ENCODE measurements at places on chromosomes 2 and 18.

GRCh38 chr18:8301427-8302172 is 307.6 kb upstream of the RAB12 start:
- DNase-seq = no peak

DNA sequence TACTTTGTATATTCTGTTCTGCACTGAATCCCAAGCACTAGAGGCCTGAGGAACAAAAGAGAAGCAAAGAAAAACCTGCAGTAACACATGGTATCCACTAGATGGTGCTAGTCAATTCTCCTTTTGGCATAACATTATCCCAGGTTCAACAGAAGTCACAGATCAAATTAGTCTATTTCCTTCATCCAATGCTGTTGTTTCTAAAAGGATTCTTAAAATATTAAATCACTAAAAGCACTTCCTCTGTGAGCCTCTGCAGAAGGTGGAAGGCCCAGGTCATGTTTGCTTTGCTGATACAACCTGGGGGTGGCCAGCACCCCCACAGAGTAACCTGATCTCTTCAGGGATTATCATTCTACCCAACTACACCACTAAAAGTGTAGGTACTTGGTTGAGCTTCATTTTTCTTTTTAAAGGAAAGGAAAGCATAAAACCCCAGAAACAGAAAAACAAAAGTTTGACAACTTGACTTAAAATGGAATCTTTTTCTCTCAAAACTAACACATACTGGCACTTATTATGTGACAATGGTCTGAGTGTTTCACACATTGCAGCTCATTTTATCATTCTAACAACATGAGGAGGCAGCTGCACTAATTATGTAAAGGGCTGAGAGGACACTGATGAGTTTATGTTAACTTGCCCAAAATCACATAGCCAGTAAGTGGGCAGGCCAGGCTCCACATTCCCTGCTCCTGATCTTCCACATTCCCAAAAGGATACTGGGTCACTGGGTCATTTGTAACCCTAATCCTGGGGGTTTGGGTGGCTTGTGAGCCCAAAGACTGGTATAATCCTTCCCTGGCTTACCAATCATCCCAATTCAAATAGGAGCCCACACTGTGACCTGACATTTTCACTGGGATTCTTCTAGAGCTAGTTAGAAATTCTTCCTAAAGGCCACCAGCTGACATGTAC is 66.8 kb upstream of the DNER start:
- no peak for DNase-seq

- DNase-seq = no peak
These were observed 148.0 kb downstream of the ASB1 start for GRCh38 chr2:238574490-238575271.

DNA sequence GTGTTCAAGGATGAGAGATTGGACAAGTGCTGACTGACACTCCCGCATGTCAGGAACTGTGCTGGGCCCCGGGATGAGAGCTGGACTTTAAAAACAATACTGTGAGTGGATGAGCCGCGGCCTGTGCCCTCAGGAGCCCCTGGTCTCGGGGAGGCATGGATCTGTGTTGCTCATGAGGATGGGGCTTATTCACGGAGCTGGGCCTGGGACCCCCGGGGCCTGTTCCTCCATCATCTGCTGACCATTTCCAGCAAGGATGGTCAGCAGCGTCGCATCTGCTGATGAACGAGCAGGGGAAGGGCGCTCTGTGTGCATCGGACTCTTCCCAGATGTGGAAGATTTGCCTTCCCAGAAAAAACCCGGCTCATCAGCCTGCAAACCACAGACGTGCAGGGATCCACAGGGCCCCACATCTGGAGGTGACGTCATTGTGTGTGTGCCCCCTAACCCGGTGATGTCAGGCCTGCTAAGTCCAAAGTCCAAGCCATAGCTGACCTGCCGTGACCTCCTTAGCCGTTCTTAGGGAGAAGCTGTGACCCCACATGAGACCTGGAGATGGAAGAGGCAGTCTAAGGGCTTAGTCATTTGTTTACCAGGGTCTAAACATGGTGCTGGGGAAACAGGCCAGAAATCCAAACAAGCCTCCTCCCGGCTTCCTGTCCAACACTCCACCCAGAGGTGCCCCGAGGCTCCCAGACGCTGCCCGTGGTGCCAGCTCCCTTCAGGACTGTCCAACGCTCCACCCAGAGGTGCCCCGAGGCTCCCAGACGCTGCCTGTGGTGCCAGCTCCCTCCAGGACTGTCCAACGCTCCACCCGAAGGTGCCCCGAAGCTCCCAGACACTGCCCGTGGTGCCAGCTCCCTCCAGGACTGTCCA is 143.9 kb downstream of the PXDN start:
- no peak for DNase-seq

- DNase-seq = no peak
These were observed 71.1 kb upstream of the TFCP2L1 start for GRCh38 chr2:121356058-121356640.

DNA sequence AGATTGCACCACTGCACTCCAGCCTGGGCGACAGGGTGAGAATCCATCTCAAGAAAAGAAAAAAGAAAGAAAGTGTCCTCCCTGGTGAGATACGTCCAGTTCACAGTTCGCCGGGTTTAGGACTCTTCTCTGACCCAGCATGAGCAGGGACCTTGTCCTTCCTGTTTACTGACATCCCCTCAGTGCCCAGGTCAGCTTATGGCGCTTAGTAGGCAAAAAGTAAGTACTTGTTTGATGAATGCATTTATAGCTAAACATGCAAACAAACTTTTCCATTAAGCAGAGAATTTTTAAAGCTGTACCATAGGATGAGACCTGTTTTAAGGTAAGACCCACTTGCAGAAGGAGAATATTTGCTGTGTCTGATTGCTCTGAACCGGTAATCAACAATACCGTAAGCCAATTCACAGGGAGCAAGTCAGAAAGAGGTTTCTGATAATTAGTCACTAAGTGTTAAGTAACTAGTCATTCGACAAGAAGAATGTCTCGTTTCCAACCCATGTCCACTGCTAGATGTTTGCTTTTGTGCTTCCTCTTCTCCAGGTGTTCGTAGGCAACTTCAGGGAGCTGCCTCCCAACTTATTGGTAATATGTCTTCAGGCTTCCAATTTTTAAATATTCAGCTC is 40.0 kb downstream of the MOGAT1 start:
- no peak for DNase-seq

- no peak for DNase-seq
These were observed 159.3 kb downstream of the SS18 start for GRCh38 chr18:25931126-25931525.

DNA sequence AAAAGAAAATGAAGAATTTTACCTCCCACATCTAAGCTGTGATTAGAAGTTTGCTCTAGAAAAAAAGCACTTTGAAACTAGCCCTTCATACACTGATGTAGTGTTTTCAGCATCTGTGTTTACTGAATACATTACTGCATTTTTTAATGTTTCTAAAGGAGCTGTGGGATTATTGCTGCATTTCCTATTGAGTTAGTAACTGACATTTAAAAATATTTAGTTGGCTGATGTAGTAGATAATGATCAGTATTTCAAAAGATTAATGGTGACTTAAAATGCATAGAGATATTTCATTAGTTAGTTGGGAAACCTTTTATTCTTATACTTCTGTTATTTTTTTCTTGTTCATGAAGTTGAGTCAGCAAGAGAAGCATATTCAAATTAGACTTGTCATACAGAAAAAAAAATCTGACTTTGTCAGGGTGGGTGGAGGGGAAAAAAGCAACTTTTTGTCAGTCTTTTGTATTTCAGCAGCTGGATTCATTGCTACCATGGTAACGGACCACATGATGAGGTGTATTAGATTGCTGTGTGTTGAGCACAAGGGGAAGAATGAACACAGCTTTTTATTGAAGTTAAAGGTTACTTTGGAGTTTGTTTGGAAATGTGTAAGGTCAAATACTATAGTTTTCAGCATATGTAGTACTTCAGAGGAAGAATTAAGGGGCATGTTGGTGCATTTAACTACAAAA is at the start of gene DTNA:
Gene DTNA (plus strand): TSS at position 549 of the 692 bp plus-strand sequence. CDS start 45,679 bp downstream, outside the sequence.
- DNase-seq = no peak

DNA sequence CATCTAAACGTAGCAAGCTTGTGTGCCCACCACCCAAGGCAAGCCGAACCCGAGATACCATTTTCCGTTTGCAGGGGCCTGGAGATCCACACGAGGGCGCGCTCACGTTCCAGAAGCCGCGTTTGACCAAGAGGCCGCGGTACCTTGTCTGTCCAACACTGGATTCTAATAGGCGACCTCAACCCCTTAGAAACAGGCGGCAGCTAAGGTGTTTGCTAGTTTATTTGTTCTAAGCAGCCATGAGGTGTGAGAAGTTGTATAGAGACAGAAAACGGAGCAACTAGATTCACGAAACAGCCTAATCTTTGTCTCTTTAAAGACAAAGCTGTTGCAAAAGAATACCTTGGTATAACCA is 4.2 kb downstream of the HOXD11 start:
- DNase-seq = no peak

- DNase-seq = no peak
These were observed 683 bp downstream of the MBOAT2 start for GRCh38 chr2:9002637-9003365.

GRCh38 chr2:127581516-127582490 is 46.3 kb downstream of the MYO7B start:
- DNase-seq = no peak

- DNase-seq = no peak
These were observed 307.0 kb downstream of the ALK start for GRCh38 chr2:29614295-29614830.

GRCh38 chr2:41966431-41966893 is 81.4 kb upstream of the PKDCC start:
- no peak for DNase-seq

DNA sequence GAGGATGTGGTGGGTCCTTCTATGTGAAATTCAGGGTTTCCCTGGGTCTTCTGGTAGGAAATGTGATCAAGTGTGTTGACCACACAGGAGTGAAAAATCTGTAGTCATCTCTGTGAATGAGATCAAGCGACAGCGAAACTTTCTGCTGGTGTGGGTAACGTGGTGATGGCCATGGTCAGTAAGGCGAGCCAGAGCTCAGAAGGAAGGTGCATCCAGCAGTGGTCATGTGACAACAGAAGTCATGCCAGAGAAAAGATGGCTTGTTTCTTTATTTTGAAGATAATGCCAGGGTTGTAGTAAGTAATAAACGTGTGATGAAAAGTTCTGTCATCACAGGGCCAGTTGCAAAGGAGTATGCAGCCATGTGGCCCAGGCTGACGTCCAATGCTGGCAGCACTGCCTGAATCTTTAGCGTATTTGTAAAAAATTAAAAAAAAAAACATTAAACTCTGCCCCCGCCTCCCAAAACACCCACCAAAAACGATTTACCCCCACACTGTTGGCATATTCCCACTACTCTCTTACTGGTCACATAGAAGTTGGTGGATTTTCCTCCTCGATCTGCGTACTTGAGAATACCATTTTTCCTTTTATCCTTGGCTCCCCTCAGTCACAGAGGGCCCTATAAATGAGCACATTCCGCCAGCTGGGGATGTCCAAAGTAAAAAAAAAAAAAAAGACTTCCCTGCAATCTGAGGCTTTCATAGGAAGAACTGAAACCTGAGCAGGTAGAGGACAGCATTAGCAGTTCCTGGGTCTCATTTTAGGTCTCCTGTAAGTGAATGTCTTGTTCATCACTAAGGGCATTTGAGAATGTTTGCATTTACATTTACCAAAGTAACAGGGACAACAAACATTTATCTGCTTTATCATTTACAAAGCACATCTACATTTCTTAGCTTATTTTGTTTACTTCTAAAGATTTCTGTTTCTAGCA is 70.6 kb downstream of the SLC4A3 start:
- DNase-seq = no peak

DNA sequence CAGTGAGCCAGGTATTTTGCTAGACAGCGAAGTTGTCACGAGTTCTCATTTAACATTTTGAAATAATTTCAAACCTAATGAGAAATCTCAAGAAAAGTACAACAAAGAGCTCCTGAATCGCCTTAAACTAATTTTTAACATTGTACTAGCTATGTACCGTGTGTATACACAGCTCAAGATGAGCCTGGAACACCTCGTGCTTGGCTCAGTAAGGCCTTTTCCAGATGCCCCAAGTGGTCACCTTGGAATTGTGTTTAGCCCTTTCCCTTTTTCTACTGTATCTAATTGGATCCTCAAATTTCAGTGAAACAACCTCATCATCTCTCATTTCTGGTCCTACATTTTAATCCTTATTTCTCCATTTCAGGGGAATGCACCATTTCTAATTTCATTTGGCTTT is 7.2 kb downstream of the PTPN4 start:
- DNase-seq = no peak

GRCh38 chr2:222302178-222303018 is 3.6 kb upstream of the PAX3 start:
- no peak for DNase-seq

- no peak for DNase-seq
These were observed 387.6 kb downstream of the DCDC2C start for GRCh38 chr2:4090668-4091630.

GRCh38 chr2:119703526-119703925 is 24.5 kb downstream of the TMEM177 start:
- DNase-seq = no peak

GRCh38 chr2:17658251-17658843 is 95.3 kb downstream of the SMC6 start:
- DNase-seq = no peak

DNA sequence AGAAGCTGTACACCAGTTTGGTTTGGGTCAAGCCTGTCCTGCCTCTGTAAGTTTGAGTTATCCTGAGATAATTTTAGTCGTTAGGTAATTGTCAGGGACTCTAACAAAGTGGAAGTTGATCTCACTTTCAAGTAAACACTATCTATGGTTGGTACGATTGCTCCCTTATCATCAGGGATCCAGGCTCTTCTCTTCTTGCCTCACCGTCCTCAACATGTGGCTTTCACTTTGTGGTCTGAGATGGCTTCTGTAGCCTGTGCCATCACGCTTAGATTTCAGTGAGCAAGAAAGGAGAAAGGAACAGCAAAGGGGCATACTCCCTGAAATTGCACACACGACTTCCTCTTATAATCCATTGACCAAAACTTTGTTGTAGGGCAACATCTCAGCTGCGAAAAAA is 115.6 kb downstream of the CTAGE1 start:
- no peak for DNase-seq

DNA sequence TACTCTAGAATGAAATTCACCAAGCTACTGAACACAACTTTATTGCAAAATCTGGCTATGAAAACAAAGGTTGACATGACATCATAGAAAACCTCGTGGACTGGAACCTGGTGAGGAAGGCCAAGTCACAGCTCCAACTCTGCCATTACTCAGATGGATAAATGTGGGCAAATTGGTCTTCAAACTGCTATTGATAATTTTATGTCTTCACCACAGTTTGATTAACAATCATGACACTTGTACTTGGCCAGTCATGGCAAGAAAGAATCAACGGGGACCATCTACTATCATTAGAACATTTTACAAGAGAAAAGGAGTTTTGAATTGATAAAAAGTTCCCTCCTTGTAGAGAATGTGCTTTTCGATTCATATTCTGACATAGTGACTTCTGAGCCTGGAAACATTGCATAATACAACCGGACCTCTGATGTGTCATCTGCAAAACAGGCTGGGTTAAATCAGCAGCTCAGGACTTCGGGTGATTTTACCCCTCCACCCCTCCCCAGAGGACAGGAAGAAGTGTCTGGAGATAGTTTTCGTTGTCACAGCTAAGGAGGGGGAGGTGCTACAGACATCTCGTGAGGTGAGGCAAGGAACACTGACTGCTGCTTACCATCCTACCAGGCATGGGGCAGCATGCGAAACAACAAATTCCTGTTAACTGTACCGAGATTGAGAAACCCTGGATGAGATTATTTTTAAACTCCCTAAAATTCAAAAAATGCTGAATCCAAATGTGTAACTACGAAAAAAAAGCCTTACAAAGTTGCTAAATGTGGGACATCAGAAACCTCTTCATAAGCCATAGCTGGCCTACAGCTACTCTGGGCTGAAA is 8.4 kb downstream of the L3MBTL4 start:
- no peak for DNase-seq

Data from stimulated activated CD4-positive, alpha-beta T cell treated with anti-CD3 and anti-CD28 coated beads, Interleukin-15, amount 100 ng/mL, for 48 hours (primary cell).